ENCODE measurements at places on chromosomes 5 and 9. TPM values are rescaled to one million over a fixed set of nuclear protein-coding genes. Genes with fewer than 3 reads are reported as not detected.

- no peak for DNase-seq
These were observed 464.5 kb downstream of the CSNK1G3 start for GRCh38 chr5:123976379-123977033.

GRCh38 chr5:163915481-163915961 lies 410.1 kb downstream of the MAT2B start:
- peak; percentile 59 for DNase-seq

DNA sequence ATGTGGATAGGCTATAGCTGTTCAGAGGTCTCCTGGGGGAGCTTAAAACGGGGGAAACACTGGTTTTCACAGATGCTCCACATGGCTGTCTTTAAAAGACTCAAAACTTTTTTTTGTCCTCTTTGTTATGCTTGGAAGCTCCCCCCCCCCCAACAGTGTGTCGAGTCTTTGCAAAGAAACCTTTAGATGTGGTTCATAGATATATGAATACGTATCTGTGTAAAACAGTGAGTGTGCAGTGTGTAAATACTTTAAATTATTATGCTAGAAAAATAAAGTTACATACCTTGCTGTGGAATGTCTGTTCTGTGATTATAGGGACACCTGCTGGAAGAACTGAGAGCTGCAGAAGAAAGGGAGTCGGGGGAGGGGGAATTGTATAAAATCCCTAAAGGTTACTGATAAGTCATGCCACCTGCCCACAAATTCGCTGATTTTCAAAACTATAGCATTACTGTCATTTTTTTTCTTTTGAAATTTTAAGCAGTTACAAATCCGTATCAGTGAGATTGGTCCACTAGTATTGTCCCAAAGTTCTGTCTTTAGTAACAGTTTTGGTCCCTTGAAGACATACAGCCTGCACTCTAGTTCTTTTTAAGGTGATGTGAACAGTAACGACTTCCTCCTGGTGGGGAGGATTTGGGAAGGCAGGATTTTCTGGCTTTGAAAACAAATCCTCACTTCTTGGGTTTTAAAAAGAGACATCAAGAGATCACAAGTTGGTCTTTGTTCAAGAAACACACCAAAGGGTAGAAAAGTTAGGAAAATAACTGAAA lies 22.9 kb downstream of the RGMB start:
- peak; percentile 72 for DNase-seq

DNA sequence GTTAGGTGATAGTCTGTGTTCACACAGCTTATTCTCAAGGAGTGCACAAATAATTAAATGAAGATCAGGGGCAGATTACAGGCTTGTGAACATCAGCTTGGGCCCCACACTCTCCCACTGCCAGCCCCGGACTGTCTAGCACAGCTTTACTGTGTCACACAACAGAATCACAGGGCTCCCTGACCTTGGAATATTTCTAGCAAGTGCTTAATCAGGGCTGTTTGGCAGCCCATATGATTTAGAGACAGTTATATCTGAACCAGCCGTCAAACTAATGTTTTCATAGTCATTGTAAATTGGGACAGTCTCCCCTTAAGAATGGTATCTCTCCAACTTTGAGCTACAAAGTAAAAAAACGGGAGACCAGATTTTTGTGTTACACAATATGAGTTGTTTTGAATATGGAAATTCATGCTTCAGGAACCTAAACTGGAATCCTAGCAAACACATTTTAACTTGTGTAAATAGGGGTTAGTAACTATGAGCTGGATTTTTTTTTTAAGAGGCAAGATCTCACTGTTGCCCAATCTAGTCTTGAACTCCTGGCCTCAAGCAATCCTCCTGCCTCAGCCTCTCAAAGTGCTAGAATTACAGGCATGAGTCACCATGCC lies 517.6 kb downstream of the BNC2 start:
- peak; percentile 97 for DNase-seq

- peak; percentile 90 for DNase-seq
These were observed 130.7 kb downstream of the SEC61B start for GRCh38 chr9:99352826-99353225.

- DNase-seq = no peak
These were observed 13.1 kb downstream of the CENPH start for GRCh38 chr5:69202497-69202896.

DNA sequence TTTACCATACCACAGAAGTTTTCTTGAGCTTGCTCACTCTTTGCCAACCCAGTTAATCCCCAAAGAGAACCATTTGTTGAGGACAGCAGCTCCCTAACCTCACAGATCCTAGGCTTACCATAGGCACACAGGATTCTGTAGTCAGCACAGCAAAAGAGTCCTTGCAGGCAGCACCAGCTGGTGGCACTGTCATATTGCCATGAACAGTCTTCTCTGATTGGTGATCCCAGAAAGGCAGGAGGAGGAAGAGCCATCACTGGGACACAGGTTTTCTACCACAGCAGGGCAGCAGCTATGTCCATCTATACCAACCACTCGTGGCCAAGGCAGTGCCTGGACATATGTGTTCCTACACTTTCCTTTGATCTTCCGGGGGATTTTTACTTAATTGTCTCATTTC lies 297.1 kb upstream of the CD180 start:
- DNase-seq = peak; percentile 37

DNA sequence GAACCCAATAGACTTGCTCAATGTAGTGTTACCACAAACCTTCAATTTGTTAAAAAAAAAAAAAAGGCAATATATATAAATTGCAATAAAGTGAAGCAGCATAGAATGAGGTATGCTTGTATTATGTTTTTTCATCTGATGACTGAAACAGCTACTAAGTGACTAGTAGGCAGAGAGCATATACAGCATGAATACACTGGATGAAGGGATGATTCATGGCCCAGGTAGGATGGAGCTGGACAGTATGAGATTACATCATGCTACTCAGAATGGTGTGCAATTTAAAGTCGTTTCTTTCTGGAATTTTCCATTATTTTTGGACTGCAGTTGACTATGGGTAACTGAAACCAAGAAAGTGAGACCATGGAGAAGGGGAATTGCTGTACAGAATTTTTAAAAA lies 161.2 kb downstream of the GNA14 start:
- no peak for DNase-seq

GRCh38 chr5:2270467-2270866 lies 387.7 kb upstream of the IRX4 start:
- no peak for DNase-seq

Gene TTC16
- total RNA-seq = under 0.01 TPM

Gene FABP6
- not detected for total RNA-seq
